ENCODE measurements at places on chromosomes 5 and 9.

DNA sequence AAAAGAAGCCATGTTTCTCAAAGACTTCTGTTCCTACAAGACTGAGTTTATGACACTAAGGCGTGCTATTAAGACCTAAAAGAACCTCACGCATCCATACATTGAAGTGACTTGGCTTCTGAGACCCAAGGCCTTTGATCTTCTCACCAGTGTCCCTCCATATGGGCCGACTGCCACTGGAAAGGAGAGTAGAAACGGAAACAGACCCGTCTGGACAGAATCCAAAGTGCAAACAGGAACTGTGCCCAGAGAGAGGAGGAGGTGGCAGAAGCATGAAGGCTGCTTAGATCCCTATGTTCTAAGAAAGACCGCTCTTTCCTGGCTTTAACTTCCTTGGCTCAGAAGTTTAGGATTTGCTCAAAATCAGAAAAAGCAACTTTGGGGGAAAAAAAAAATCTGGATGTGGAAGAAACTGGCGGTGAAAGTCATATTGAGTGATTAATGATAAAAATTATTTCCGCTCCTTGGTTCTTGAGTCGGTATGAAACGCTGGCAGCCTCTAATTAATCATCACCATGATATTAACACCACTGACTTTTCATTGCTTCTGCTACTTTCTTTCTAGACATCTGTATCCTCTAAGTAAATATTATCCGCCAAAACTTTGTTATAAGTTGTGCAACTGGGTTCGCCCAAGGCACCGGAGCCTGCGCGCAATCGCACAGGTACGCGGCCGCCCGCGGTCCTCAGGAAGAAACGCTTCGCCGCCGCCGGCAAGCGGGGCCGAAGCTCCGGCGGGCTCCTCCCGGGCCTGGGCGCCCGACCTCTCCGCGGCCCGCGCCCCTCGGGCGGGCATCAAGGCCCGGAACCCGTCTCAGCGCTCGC, 726 bp downstream of the DAP start:
- peak; percentile 51 for DNase-seq

- no peak for DNase-seq
Observed at GRCh38 chr9:70428781-70429180, 14.3 kb upstream of the KLF9 start.

DNA sequence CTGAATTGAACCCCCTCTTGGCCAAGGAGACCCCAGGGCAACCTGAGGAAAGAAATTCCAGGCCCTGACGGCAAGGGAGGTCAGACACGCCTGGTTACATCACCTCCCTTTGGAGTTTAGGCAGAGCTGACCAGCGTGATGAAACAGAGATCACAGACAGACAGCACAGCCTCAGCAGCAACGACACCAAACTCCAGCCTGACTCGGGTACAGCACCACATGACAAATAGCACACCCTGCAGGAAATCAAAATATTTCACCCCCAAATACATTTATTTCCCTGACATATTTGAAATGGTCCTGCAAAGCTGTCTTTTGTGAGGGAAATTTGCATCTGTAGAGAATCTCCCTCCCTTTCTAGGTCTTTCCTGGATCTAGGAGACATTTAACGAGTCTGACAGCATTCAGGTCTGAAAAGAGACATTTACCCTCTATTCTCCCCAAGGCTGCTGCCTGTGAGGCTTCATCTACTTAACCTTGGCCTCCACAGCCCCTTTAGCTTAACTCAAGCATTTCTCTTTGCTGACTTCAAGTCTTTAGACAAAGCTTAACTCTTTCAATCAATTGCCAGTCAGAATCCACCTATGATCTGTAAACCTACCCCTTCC, 2.6 kb downstream of the QSOX2 start:
- DNase-seq: no peak

GRCh38 chr5:117788596-117788995, 1199.8 kb downstream of the DTWD2 start:
- no peak for DNase-seq

- no peak for DNase-seq
Observed at GRCh38 chr9:93132946-93133680, 938 bp downstream of the NINJ1 start.

GRCh38 chr5:137566118-137566541, 67.0 kb upstream of the SPOCK1 start:
- DNase-seq: no peak

DNA sequence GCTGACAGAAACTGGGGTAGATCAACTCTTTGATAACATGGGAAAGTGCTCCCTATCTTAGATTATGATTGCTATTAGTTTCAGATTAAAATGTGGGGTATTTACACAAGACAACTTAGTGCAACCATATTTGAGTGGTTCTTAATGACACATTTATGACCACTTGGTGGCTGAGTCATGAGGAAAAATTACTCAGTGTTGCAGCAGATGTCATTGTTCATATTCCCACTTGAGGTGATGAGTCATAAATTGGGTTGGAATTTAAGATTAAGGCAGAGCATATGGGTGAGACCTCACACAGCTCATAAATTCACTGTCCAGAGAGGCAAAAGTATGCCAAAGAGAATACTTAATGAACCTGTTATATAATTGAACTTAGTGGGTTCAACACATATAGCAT, 408.3 kb downstream of the DMRT2 start:
- DNase-seq: no peak
